ENCODE measurements at places on chromosomes 5 and 9.

- no peak for DNase-seq
Observed at GRCh38 chr9:93698140-93698908, 121.9 kb downstream of the PHF2 start.

DNA sequence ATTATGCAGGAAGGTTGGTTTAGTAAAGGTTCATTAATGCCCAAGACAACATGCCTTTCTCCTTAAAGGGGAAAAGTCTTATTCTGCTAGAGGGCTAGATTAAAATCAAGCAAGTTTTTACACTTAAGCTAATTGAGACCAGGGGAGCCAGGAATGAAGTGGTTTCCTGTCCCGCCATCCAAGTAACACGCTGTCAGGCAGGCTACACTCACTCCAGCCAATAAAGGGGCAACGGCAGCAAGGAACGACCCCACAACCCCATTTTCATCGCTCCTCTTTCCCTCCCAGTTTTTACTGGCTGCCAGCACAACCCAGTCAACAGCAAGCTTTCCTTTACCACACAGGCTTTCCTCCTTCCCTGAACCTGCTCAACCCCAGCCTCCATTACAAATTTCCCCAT, 225.1 kb downstream of the DCP2 start:
- no peak for DNase-seq

DNA sequence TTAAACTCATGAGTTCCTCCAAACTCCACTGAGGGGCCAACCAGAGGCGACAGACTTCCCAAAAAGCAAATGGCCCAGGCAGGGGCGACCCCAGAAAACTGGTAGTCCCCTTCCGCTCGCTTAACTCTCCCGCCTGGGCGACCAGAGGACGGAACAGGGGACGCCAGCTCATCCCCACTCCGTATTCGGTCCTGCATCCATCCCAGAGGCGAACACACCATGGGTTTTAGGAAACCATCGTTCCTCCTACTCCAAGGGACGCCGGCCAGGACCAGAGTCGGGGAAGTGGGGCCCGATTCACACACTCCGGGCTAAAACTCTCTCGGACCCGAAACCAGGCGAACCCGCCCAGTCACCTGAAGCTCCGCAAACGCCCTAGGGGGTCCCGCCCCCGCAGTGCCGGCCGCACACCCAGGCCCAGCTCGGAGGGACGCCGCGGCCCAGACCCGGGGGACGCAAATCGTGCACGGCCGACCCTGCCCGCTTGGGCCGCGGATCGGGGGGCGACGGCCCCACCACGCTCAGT, 478 bp downstream of the TEX10 start:
- peak; percentile 1 for DNase-seq

DNA sequence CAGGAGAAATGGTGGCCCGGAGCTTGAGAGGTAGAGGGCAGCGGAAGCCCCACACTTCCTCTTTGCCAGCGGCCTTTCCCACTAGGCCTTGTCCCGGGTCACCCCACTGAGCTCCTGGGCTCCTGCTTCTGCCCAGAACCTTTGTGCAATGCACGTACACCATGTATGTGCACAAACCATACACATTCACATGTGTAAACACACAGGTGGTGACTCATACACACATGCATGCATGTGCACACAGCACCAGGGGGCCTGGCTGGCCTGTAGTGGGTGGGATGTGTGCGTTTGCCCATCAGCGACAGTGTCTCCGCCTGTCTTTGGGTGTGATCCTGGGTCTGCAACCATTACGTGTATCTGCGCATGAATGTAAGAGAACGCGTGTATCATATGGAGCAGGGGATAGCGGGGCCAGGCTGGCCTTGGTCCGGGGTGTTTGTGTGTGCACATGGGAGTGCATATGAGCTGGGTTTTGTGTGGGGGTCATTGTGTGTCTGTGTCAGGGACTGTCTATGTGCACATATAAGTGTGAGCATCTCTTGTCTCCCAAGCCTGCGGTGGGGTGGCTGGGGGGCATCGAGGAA, 43.7 kb downstream of the PSD2 start:
- DNase-seq = no peak

DNA sequence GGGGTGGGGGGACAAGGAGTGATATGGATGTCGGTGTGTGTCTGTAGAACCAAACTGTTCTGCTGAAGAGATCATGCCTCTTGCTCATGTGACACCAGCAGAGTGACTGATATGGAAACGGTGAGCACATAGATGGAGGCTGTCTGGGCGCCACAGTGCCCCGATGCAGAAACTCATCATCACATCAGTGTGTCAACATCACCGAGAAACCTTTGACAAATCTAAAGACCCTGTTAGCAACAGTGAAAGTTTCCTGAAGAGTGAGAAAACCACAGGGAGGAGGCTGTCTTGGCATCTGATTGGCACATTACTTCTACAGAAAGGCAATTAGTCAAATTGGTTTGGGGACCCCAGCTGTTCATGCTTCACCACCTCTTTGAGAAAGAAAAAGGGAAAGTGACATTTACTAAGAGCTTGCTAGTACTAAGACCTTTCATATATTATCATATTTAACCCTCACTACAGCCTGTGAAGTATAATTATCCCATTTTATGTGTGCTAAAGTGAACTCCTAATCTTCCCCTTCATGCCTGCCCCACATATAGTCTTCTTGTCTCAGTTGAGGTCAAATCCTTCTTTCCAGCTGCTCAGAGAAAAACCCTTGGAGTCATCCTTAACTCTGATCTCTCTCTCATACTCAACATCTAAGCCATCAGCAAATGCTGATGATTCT, 25.6 kb downstream of the CSF2 start:
- no peak for DNase-seq

DNA sequence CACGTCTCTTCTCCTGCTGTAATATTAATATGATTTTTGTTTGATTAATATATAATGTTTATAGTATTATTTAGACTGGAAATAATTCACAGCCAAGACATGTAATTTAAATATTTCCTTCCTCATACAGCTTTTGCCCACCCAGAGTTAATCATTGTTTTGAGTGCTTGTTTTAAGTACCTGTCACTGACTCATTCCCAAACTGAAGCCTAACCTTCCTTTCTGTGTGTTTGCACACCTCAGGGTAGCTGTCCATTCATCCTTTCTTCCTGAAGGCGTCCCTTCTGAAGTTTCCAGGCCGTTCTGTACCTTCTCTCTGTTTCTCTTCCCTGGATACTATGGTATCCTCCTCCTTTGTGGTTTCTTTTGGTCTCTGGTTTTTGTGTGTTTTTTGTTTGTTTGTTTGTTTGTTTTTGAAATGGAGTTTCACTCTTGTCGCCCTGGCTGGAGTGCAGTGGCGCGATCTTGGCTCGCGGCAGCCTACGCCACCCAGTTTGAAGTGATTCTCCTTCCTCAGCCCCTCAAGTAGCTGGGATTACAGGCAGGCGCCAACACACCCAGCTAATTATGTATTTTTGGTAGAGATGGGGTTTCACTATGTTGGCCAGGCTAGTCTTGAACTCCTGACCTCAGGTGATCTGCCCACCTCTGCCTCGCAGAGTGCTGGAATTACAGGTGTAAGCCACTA, 312.4 kb downstream of the DOCK8 start:
- no peak for DNase-seq

DNA sequence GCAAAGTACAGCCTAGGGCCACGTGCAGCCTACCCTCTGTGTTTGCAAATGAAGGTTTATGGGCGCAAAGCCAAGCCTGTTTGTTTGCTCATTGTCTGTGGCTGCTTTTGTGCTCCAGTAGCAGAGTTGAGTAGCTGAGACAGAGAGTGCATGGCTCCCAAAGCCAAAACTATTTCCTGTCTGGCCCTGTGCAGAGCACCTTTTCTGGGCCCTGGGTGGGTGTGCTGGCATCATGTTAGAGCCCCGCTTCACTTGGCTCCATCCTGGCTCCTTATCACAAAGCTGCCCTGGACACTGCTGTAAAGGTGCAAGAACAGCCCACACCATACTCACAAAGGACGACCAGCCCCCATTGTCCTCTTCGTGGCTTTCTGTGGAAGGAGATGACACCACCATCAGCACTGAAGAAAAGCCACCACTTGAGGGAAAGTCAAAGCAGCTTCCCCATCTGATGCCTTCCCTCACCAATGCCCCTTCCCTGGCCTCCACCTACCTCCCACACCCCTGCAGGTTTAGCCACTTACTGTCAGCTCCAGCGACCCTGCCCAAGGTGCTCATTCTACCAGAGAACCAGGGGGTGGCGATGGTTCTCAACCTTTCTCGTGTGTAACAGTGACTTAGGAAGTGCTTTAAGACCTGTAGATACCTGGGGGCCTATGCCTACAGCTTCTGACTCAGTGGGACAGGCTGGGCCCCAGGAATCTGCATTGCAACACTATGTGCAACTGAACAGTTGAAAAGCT, 23.4 kb downstream of the LCP2 start:
- no peak for DNase-seq

All from stimulated activated CD8-positive, alpha-beta memory T cell treated with anti-CD3 and anti-CD28 coated beads, Interleukin-4, amount 100 ng/mL, for 4 hours (primary cell).